Stimulated activated naive CD4-positive, alpha-beta T cell (primary cell): ENCODE measurements at places on chromosomes 7 and 10.

GRCh38 chr7:26160896-26161295, 8.9 kb downstream of the NFE2L3 start:
- no peak for DNase-seq

- DNase-seq: no peak
Observed at GRCh38 chr7:72213081-72213480, 199.1 kb downstream of the CALN1 start.

- no peak for DNase-seq
Observed at GRCh38 chr7:115971506-115971905, 59.1 kb downstream of the TFEC start.

DNA sequence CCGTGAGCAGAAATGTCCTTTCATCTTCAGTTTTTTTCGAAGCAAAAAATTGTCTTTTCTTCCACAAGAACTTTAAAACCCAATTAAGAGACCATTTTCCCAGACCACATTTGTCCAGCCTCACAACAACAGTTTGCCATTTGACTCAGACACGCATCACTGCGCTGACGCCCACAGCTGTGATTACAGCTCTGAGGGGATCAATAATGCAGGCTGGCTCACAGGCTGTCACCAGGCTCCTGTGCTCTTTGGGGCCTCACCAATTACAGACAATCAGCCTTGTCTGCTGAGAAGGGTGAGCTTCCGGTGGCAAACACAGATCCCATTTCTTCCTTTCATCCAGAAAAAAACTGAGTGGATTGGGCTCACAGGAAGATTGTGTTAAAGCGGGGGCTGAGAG, 33.3 kb downstream of the DDC start:
- no peak for DNase-seq

GRCh38 chr7:118243695-118244094, 19.2 kb downstream of the ANKRD7 start:
- DNase-seq: no peak

GRCh38 chr10:77859865-77860282, 66.7 kb downstream of the DLG5 start:
- DNase-seq: no peak

DNA sequence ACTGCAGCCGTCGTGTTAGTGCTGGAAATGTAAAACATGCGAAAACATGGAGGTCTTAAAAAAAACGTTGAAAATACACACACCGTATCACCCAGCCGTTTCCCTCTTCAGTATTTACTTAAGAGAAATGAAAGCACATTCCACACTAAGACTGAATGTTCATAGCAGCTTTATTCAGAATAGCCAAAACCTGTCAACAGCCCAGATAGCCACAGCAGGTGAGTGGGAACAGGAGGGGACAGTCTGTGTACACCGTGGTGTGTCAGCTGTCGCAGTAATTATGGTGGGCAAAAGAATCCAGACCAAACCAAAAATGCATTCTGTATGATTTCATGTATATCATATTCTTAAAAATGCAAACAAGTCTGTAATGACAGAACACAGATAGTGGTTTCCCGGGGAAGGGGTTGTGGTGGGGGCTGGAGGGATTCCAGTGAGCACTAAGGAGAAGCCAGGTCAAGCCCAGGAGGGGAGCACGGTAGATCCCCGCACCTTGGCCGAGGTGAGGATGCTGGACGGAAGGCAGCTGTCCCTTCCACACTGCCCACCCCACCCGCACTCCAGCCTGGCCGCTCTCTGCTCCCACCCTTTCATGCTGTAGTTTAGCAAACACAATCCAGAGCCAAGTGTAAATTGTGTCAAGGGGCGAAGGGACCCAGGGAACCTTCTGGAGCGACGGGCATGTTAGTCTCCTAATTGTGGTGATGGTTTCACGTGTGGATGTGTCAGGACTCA, 123.6 kb downstream of the NKX6-2 start:
- no peak for DNase-seq

GRCh38 chr7:134686786-134687185, 40.1 kb downstream of the BPGM start:
- DNase-seq: no peak

GRCh38 chr10:122343135-122343800, 31.2 kb upstream of the PLEKHA1 start:
- DNase-seq: no peak

DNA sequence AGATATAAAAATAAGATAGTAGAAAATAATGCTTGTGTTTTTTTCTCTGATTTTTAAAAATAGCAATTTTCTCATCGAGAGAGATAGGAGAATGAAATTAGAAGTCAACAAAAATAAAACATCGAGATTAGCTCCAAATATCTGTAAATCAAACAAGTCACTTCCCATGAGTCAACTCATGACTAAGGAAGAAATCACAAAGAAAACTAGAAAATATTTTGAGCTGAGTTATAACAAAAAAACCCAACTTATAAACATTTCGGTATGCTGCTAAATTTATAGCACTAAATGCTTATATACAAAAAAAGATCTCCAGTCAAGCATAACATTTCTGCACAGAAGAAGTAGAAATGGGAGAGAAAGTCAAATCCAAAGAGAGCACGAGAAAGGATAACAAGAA, 140.1 kb downstream of the ITGA8 start:
- no peak for DNase-seq

DNA sequence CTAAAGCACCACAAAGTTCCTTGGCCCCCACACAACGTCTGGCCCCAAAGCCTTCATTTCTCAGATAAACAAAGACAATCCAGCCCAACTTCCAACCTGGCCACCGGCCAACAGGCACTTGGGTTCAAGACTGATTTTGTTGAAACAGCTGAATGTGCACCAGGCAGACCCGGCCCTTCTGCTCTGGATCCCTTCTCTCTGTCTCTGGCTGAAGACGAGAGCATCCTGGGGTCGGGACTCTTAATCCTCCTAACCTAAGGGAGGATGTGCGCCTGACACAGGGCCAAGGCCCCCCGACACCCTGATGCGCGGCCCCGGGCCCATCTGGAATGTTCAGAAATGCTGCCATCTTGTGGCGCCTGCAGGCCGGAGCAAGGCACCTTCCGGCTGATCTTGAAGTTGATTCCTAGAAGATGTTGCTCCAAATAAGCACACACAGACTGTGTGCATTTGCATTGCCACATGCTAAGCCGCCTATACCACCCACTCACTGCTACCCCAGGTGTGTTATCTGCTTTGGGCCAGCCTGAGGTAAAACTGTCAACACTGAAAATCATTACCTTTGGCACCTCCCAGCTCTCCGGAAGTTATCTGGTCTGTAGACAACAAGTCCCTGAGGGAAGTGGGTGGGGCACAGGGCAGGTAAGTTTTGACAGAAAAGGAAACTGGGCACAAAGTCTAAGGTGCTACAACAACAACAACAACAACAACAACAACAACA, 98.4 kb upstream of the HABP2 start:
- DNase-seq: no peak

GRCh38 chr10:65618126-65618525, 1307.7 kb upstream of the LRRTM3 start:
- no peak for DNase-seq

GRCh38 chr10:6239213-6239991, 36.7 kb downstream of the PFKFB3 start:
- no peak for DNase-seq

DNA sequence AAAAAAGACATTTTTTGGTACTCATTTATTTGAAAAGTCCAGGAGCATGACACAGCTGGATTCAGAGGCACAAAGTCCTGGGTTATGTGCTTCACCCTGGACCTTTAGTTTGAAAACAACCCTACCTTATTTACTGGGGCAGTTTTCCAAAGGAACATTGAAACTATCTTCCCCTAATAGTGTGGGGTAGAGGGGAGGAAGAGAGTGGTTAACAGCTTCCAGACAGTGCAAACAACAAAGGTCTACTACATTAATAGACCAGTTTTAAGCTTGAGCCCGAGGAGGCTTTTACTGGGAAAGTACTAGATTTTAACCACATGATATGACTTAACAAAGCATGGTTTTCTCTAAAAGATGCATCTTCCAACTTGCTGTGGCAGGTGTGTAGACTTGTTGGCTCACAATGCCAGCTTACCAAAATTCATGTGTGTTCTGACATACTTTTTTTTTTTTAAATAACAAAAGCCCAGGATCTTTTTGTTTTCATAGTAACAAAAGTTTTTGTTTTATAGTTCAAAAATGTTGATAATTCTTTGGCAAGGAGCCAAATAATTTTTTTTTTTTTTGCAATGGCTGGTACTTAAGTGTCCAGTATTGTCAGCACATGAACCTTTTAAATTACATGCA, 1.8 kb downstream of the GSTO1 start:
- peak; percentile 19 for DNase-seq

DNA sequence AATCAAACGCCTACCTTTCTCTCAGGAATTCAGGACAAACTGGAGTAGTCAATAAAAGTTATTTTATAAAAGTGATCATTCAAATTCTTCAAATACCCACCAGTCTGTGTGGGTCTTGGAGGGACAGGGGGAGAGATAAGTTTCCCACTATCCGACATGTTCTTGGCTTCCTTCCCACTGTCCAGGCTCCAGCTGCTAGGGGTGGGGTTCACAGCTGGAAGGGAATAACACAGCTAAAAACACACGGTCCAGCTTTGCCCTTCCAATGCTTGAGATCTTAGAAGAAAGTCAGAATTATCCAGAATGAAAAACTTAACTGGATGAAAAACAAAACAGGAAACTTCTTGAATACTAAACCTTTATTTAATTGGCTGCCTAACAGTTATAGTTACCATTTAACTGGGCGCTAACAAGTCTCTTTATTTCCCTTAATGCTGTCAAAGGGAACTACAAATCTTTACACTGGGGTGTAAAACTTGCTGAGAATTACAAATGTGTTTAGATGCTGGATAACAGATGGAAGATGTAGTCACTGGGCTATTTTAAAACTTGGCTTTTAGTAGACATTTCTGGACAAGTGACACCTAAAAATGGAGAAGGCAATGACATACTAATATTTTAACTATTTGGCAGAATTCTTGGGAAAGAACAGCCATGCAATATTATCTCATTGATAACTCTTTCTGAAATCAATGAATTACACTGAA, 172.8 kb upstream of the IMMP2L start:
- DNase-seq: no peak

DNA sequence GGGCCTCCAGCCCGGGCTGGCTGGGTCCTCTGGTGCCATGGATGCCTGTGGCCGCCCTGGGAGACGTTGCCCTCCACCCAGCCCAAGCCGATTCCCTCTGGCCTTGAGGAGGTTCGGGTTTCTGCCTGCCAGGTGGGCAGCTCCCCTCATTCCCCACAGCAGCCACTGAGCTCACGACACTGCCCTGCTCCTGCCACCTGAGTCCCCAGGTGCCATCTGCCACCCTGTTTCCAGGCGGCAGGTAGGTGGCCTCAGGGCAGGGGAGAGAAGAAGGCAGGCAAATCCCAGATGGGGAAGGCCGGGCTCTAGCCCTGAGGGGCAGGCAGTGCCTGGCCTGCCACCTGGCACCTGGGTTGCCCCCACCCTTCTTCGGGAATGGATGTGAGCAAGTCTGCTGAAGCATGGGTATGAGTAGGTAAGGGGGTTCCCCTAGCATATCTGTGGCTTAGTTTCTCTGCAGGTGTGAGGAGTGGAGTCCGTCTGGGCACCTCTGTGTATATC, 92.2 kb upstream of the PPIF start:
- DNase-seq: no peak

DNA sequence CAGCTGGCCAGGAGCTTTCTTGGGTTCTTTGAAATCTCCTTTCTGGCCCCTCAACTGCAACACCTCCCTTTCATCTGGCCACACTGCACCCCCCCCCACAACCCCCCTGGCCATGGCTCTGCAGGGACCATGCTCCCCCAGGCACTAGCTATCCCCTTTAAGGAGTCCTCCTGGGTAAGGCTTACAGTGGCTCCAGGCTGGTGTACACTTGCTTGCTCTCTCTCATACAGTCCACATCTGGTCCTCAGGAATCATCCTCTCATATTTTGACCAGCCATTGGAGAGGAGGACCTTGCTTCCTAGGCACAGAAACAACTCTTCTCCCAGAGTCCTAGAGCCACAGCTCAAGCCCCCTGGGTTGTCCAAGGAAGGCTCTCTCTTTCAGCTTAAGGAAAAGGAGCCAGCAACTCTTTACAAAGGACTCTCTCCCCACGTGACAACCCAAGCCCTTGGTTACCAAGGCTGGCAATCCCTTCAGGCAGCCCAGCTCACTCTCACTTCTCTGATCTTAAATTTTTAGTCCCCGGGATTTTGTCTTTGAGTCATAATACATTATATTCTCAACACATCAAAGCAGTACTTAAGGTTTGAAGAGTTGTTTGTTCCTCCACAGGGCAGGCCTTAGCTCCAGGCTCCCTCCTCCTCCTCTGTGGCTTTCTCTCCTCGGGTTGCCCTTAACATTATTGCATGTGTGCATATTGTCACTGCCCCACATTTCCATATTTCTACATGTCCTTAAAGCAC, 9.9 kb downstream of the GARIN1A start:
- no peak for DNase-seq

DNA sequence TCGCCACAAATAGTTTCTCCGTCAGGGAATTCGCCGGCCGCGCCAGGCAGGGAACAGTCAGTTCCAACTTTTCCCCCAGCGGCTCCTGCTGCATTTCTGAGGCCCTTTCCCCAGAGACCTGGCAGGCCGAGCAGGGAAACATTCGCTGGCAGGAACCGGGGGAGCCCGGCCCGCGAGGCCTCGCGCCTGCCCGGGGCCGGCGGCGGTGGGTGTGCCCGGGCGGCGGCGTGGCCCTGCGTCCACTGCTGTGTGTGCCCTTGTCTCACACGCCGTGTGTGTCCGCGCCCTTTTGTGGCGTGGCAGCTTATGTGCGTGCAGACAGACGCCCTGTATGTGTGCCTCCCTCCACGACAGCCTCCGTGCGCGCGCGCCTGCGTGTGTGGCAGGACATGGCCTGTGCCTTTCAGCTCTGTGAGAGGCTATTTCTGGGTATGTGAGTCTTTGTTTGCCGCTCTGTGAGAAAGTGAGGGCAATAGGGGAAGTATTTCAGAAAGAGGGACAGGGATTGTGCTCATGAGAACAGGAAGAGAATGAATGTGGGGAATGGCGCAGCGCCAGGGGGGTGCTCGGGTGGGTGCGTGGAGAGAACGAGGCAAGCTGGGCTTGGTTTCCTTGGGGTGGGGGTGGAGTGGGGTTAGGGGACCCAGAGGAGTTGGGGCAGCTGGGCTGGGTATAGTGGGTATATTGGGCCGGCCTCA, 689 bp upstream of the SMARCD3 start:
- DNase-seq: peak; percentile 62

- no peak for DNase-seq
Observed at GRCh38 chr10:119495021-119495505, 47.5 kb downstream of the RGS10 start.

- no peak for DNase-seq
Observed at GRCh38 chr7:30750683-30751650, 968 bp upstream of the INMT start.
